ENCODE measurements at places on chromosomes 6 and 20. TPM values are rescaled to one million over a fixed set of nuclear protein-coding genes. Genes with fewer than 3 reads are reported as not detected.

DNA sequence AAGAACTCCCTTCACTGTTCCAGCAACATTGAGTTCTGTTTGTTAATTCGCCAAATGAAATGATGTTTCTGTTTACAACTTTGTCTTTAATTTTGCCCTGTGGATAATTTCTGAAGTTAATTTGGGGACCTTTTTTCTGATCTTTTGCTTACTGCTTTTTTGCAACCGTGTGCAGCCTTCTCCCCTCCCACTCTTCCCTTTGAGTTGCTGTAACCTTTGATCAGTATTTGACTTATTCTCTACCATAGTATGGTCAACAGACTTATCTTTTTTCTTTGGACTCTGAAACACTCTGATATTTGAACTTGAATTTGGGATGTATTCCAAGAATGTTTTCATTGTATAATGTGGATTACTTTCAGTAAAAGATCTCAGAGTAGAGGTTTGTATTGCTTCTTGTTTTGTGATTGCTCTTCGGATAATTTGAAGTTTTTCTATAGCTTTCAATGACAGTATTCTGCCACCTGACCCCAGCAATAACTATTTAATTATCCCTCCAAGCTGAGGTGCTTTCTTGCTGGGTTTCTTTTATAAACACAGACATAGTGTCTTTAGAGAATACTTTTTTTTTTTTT, 46.2 kb downstream of the LRRN4 start:
- DNase-seq = no peak

The SCUBE3 gene
- 0.03 TPM for polyA plus RNA-seq

DNA sequence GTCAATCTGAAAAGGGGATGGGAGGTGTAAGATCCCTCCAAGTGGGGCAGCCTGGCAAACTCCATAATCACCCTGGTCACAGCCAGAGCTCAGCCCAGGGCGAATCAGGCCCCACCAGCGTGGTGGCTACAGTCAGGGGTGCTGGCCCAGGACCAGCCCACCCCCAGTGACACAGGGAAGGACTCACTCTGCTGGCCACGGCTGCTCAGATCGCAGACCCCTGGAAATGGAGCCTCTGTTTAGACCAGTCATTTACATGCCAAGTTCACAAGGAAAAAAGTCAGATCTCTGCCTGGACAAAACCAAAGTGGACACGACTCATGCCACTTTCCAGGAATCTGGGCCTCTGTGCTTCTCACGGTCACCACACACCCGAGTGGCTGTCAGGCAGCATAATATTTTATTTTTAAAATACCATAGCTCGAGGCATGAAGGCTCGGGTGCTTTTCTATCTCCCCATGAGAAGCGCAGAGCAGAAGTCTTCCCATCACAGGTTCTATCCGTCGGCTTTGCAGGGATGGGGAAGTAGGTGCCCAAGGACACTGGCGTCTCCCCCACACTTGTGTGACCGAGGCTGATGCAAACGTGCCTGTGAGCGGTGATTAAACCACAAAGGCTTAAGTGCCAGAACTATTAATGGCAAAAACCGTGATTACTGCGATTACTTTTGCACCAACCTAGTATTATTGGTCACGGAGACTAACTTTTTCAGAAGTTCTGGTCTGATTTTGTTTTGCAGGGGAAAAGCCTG, 13.0 kb downstream of the PXDC1 start:
- DNase-seq = no peak

DNA sequence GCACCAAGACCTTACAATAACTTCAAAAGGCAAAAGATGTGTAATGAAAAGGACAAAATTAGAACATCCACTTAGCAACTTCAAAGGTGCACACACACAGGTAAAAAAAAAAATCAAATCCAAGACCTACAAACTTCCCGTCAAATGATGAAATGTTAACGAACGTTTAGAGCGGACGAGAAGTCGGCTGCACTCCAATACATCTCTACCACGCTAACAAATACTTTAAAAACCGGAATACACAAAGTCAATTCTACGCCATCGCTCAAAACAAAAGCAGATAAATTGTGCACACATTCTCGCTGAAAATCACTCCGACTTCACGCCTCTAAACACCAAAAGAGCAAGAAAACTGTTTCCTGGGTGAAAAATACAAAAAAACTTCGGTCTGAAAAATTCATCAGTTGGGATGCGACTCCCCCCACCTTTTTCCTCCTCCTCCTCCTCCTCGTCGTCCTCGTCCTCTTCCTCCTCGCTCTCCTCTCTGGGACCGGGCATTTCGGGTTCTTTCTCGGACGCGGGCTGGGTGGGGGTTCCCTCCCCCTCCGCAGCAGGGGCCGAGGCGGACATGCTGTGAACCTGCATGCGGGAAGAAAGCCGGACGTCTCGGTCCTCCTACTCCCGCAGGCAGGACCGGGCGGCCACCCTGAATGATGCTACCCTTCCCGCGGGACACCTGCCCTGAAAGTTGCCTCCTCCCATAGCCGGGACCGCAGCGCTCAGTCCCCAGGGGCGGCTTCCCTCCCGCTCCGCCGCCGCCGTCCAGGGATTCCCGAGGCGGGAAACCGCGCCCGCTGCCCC, 712 bp downstream of the DEK start:
- DNase-seq = peak; percentile 53

GRCh38 chr6:138429761-138430160, 25.7 kb downstream of the HEBP2 start:
- DNase-seq = no peak

GRCh38 chr6:3039384-3039783, 28.9 kb upstream of the RIPK1 start:
- no peak for DNase-seq

The DACT2 gene
- polyA plus RNA-seq = not detected

The EPB41L2 gene
- 7.0 TPM for polyA plus RNA-seq

The C6orf89 gene
- polyA plus RNA-seq = 52.8 TPM

GRCh38 chr20:45105317-45105716, 4.4 kb upstream of the KCNS1 start:
- no peak for DNase-seq

The RAET1L gene
- polyA plus RNA-seq = not detected

DNA sequence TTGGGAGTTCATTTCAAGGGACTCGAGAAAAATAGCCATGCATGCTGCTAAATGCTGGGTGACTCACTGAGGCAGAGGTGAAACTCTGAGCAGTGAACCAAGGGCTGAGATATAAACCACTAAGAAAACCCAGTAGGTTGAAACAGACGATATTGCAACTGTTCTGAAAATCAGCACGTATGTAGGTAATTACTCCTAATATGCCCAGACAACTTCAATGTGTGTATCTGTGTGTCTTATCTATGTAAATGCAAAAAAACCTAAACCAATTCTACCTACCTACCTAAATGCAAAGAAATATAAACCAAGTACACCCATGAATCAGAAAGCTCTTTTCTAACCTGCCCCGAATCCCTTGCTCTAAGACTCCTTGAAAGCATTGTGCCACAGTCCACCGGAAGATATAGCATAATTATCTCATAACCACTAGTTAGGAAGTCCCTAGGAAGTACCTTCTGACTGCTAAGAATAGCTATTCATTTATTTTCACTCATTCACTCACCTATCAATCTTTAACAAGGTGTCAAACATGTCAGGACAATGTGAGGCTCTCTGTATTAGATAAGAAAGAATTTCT, 458.7 kb upstream of the RUNX2 start:
- DNase-seq = no peak

The BFSP1 gene
- 0.96 TPM for polyA plus RNA-seq

GRCh38 chr20:21096321-21097043, 9.7 kb downstream of the LINC00237 start:
- DNase-seq = no peak

DNA sequence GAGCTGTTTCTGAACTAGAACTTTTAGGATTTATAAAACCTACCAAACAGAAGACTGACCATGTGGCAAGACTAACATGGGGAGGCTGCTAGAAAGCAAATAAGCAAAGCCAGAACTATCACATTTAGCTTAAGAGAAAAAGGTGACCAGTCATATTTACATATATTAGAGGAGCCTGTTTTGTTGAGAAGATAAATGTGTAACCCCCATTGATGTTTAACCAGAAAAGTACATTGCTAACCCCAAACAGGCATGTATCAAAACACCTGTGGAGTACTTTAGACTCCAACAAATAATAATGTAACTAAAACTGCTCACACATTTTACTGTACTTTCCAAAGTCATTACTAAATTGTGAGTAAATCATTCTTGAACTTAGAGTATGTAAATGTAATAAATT, 35.0 kb downstream of the AKIRIN2 start:
- no peak for DNase-seq

DNA sequence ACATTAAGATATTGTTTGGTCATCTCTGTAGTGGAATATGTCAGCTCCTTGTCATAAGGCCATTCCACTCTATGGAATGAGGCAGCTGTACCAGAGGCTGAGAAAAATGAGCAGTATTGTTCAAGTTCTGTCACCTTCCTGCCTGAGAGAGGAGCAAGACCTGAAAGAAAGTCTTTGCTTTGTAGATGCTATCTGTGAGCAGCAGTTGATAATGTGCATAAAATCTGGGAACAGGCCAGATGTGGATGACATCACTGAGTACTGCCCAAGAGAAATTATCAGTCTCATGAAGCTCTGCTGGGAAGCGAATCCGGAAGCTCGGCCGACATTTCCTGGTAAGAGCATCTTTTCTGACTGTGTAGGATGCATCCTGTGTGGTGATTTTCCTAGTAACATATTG, 16.8 kb downstream of the RIPK1 start:
- no peak for DNase-seq

The HTR1B gene
- not detected for polyA plus RNA-seq

The EYS gene
- 0.20 TPM for polyA plus RNA-seq

The UBE2C gene
- not detected for polyA plus RNA-seq

The SLC35B2 gene
- polyA plus RNA-seq = 41.6 TPM

DNA sequence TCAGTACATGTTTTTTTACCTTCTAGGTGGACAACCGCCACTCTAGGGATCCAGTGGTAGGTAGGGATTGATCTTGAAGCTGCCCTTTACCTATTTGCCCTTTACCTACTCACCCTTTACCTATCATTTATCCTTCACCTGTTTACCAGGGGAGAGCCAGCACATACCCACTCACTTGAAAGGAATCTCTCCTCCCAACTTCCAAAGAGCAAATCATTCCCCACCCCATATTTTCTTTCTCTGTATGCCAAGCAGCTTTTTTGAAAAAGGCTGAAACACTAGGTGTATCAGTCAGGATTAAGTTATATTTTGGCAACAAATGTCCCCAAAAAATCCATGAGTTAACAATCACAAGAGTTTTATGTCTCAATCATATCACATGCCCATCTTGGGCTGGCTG, 10.5 kb upstream of the EPM2A start:
- DNase-seq = no peak

GRCh38 chr20:49685161-49685601, 28.5 kb downstream of the B4GALT5 start:
- DNase-seq = no peak

DNA sequence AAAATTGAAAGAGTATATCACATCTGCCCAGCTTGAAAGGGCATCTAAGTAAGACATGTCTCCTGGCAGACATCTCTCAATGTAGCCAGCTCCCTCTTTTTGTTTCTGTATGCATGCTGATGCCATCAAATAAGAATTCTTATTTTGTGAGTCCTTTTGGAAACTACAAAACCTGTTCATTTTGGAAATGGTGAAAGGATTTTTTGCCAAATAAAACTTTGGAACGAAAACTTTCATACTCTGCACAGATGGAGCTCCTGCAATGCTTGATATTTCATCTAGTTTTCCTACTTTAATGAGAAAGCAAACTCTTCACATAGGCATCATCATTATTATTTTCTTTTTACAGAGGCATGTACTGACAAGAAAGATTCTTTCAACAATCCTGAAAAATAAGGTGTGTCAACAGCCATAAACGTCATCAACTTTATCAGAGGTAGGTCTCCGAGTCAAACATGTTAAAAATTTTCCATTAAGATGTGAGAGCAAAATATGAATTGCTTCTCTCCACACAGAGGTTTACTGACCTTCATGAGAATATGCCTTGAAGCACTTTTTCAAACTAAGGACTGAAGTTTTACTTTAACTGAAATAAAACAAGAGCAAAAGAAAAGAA, 26.2 kb upstream of the CMTR1 start:
- DNase-seq = no peak

The TPD52L1 gene
- 0.62 TPM for polyA plus RNA-seq

GRCh38 chr20:4637081-4637797, 84.5 kb upstream of the PRND start:
- no peak for DNase-seq

DNA sequence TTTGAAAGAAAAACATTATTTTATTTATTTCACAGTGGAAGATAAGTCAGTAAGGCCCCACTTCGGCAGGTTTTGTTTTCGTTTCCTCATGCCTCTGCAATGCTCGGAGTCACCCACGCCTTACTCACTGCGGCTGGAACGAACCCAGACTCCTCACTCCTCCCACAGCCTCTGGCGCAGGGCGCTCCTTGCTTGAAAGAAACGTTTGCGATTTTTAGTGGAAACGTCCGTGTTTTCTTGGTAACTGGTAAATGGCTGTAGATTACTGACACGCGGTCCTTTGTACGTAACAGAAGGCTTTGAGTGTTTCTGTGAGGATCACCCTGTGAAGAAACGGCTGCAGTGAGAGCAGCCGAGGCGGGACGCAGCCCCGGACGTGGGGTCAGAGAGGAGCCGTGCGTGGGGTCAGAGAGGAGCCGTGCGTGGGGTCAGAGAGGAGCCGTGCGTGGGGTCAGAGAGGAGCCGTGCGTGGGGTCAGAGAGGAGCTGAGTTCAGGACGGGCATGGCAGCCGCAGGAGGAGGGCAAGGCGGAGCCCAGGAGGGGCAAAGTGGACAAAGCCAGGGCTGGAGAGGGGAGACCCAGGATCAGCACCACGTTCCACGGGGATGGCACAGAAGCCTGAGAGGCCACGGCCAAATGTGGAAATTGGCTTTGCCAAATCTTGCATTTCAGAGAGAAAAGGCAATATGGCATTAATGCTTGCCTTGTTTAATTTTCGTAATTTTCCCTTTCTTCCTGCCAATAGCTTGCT, 198.6 kb upstream of the THBS2 start:
- no peak for DNase-seq

DNA sequence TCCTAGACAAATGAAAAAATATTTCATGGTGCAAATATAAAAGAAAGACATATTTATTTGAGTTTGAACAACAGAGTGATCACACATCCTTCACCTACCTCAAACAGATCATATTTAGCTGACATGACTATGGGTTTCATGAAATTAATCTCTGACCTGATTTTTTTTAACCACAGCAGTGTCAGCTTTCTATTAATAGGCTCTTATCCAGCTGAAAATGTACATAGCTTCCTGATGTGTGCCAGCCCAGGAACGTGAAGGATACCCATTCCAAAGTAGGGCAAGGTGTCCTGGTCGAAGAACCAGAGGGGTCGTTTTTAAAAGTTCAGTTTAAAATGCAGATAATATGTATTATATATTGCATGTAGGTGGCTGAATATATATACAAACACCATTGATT, 19.8 kb downstream of the TRDN start:
- no peak for DNase-seq

GRCh38 chr6:151808371-151809241, 1.1 kb downstream of the ESR1 start:
- DNase-seq = no peak

- no peak for DNase-seq
Observed at GRCh38 chr20:4025679-4026078, 10.3 kb upstream of the RNF24 start.

- DNase-seq = no peak
Observed at GRCh38 chr6:52562911-52563310, 13.9 kb downstream of the TRAM2 start.

- no peak for DNase-seq
Observed at GRCh38 chr6:160348223-160349019, at the start of gene SLC22A3. Gene SLC22A3 (plus strand): TSS chr6:160348378. CDS start chr6:160348420, 42 bp downstream.

The ARMH2 gene
- 0.55 TPM for polyA plus RNA-seq

Data from CD4-positive, alpha-beta memory T cell (primary cell).